Stimulated activated CD8-positive, alpha-beta memory T cell treated with anti-CD3 and anti-CD28 coated beads, Interleukin-7, amount 100 ng/mL, for 1 hour (primary cell): ENCODE measurements at places on chromosomes 6 and 20.

DNA sequence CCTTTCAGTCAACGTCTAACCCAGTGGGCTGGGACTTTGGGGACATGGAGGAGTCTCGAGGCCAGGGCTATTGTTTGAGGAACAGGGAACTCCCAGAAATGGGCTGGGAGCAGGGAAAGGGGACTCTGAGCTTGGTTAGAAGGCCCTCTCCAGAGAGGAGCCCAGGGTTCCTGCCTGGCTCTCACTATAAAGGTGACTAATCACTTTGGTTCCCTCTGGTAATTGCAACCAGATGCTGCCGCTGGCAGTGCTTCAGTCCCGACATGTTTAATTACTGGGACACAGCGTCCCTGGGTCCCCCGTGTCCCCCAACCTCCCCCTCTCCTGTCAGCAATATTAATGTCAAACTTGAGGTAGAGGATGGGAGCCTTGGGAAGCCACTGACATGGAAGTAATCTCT, 5.0 kb upstream of the GDF5 start:
- DNase-seq, result no peak

- DNase-seq, result no peak
Measured at GRCh38 chr6:149454346-149454848, 30.4 kb downstream of the ZC3H12D start.

DNA sequence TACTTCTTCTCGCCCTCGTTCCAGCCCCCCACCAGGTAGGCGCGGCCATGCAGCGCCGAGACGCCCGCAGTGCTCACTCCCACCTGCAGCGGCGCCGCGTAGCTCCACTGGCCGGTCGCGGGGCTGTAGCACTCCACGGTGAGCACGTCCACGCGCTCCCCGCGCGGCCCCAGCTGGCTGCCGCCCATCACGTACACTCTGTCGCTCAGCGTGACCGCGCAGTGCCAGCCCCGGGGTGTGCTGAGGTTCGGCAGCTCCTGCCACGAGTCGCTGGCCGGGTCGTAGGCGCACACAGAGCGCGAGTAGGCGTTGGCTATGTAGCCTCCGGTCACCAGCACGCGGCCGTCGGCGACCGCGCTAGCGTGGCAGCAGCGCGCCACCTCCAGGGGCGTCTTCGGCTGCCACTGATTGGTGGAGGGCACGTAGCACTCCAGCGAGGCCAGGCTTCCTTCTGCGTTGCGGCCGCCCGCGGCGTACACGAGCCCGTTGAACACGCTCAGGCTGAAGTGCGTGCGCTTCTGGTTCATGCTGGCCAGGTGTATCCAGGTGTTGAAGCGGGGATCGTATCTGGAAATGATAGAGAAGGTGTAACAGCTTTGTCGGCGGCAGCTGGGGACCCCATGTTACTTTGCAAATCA, 13.7 kb downstream of the KLHL31 start:
- peak; percentile 59 for DNase-seq

- no peak for DNase-seq
Measured at GRCh38 chr6:145656128-145656527, 79.2 kb downstream of the EPM2A start.

GRCh38 chr6:47026679-47027078, 15.5 kb downstream of the ADGRF1 start:
- no peak for DNase-seq

DNA sequence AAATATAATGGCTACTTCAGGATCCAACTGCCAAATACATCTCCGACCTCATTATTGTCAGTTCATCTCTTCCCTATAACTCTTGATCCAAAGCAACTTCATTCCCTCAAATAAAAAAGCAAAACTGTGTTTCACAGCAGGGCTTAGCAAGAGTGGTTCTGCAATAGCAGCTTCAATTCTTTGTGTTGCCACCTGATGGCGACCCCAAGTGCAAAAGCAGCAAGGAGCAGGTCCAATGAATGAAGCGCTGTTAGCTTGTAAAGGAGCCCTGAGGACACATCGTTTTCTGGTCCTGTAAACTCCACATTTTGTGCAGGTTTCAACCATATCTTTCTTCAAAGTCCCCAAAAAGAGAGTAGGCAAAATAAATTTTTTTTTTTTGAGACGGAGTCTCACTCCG, 19.6 kb downstream of the RTN4IP1 start:
- no peak for DNase-seq

DNA sequence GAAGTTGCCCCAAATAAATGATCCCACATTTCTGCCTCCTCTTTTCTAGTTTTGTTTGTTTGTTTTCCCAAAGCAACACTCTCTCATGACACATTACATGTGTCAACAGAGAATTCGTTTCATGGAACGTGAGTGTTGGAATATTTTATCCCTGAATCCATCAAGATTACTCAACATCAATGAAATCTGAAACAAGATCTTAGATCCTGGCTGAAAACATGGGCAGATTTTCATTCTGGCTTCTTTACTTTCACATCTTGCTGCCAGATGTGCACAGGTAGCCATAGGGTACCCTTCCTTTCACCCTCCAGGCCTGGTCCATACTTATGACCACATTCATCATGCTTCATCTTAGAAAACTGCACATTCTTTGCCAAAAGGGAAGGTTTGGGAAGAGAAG, 347.0 kb downstream of the DOK5 start:
- no peak for DNase-seq
